Spleen (tissue), 13 donors: ENCODE measurements at places on chromosomes 6 and 20. TPM values are rescaled to one million over a fixed set of nuclear protein-coding genes. Genes with fewer than 3 reads are reported as not detected.

HCK gene
- total RNA-seq, result 155 TPM

PROKR2 gene
- total RNA-seq, result not detected

OOEP gene
- not detected for total RNA-seq

GPR31 gene
- total RNA-seq, result not detected

RAMACL gene
- total RNA-seq, result 5.4 TPM

RSPO4 gene
- not detected for total RNA-seq

ZC2HC1B gene
- total RNA-seq, result not detected

TRIM31 gene
- total RNA-seq, result not detected

HAO1 gene
- not detected for total RNA-seq

SGK2 gene
- 1.7 TPM for total RNA-seq

EPPIN gene
- not detected for total RNA-seq

FERMT1 gene
- total RNA-seq, result 0.26 TPM

FOXC1 gene
- 0.49 TPM for total RNA-seq

ZBTB12 gene
- 1.3 TPM for total RNA-seq

RSPO3 gene
- total RNA-seq, result 0.65 TPM

MOG gene
- not detected for total RNA-seq

TGM3 gene
- 0.43 TPM for total RNA-seq

MCM3 gene
- 46.8 TPM for total RNA-seq

C6orf15 gene
- not detected for total RNA-seq

GSTA1 gene
- total RNA-seq, result not detected

RAET1E gene
- 2.0 TPM for total RNA-seq

SPEF1 gene
- total RNA-seq, result not detected

CDH4 gene
- 16.2 TPM for total RNA-seq

TNFAIP3 gene
- total RNA-seq, result 126 TPM

TTBK1 gene
- total RNA-seq, result 0.32 TPM

LRRC73 gene
- total RNA-seq, result 1.0 TPM

WFDC10A gene
- total RNA-seq, result not detected

GMNN gene
- total RNA-seq, result 15.5 TPM

LAMA4 gene
- 1.0 TPM for total RNA-seq

KCNG1 gene
- total RNA-seq, result 1.6 TPM
